ENCODE measurements at places on chromosomes 7 and 10.
A peak's percentile ranks its signal among the peaks of the same experiment; 100 is the strongest.

DNA sequence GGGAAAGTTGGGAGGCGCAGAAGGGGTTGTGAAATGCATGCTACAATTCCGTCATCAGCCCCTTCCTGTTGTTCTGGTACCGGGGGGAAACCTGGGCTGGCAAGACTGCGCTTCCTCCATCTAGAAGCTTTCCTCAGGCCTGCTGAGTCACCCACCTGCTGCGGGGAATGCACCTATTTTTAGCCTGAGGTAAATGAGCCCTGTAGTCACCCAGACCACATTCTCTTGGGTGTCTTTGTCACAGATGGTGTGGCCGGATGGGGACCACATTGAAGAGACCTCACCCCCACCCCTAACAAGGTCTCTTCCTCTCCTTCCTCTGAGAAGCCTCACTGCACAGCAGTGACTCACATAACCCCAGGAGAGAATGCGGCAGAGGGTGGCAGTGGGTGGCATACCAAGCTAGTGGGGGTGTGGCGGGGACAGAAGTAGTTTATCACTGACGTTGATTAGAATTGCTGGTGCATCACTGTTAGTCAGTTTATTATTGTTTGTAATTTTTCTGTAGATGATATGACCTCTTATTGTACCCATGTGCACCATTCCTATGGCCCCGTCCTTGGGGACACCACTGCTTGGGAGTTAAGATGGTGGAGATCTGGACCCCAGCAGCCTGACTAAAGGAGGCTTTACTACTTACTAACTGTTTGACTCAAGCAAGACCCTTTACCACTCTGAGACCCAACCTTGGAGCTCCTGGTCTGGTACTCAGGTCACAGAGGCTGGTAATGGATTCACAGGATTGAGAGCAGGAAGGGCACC is 83.0 kb upstream of the DUSP5 start:
- peak; percentile 29 for DNase-seq

DNA sequence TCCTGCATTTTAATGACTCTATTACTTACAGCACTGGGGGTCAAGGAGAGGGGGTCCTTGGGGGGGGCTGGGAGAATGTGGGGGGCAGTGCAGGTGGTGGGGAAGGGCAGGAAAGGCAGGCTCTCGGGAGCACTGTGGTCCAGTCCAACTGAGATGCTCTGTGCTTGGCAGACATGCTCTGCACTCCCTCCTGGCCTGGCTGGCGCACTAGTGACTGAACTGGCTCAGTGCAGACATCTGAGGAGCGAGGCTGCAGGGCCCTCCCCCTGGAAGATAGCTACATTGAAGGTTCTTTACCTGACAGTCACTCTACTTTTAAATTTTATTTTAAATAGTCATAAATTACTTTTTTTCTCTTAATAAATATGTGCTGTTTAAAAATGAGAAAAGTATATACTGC is 105.7 kb downstream of the NEURL1 start:
- no peak for DNase-seq

- DNase-seq = no peak
Measured at GRCh38 chr7:113000316-113001020, 86.2 kb downstream of the GPR85 start.

DNA sequence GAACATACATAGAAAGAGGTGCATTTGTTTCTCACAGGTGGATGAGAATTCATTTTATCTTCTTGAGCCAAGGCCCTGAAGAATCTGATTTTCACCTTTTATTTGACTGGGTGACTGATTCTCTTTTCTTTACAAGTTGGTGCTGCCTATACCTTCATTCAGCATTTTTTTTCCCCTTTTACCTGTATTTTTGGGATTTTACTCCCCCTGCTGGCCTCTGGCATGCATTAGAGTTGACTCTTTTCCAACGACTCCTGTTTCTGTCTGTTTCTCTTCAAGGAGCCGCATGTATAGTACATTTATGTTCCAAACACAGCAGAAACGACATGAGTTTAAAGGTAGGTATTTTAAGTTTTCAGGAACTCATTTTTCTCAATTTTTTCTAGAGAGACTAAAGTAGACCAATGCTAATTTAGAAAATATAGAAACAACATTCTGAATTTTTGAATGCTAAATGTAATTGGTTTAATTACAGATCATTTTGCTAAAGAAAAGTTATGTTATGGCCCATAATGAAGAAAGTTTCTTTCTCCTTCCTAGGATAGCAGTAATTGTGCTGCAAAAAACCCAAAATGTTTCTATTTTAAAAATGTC is 149.8 kb upstream of the HDAC9 start:
- DNase-seq = peak; percentile 73

DNA sequence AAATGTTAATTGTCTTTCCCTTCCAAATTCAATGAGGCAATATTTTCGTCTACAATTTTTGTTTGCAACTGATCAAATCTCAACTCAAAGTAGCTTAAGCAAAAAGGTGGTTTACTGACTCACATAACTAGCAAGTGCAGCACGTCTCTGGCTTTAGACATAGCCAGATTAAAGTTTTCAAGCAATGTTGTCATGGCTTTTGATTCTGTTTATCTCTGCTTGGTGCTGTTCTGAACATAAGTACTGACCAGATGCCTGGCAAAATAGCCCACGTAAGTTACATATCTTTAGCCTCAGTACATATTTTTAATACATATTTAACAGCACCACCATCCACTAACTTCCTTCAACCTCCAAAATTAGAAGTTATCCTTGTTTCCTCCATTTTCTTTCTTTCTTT is 877.9 kb downstream of the KCNMA1 start:
- no peak for DNase-seq

DNA sequence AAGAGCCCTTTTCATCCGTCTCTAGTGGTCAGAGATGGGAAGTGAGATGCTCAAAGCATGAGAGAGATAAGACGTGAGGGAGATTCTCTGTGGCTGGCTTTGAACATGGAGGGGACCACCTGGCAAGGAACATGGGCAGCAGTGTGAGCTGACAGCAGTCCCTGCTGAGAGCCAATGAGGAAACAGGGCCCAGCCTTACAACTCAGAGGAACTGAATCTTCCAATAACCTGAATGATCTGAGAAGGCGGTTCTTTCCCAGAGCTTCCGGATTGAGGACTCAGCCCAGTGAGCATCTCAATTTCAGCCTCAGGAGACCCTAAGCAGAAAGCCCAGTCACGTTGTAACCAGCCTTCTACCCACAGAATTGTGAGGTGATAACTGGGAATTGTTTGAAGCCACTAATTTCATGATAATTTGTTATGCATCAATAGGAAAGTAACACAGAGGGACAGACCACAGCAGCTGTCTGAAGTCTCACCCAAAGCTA is 33.9 kb upstream of the IKZF1 start:
- DNase-seq = no peak

DNA sequence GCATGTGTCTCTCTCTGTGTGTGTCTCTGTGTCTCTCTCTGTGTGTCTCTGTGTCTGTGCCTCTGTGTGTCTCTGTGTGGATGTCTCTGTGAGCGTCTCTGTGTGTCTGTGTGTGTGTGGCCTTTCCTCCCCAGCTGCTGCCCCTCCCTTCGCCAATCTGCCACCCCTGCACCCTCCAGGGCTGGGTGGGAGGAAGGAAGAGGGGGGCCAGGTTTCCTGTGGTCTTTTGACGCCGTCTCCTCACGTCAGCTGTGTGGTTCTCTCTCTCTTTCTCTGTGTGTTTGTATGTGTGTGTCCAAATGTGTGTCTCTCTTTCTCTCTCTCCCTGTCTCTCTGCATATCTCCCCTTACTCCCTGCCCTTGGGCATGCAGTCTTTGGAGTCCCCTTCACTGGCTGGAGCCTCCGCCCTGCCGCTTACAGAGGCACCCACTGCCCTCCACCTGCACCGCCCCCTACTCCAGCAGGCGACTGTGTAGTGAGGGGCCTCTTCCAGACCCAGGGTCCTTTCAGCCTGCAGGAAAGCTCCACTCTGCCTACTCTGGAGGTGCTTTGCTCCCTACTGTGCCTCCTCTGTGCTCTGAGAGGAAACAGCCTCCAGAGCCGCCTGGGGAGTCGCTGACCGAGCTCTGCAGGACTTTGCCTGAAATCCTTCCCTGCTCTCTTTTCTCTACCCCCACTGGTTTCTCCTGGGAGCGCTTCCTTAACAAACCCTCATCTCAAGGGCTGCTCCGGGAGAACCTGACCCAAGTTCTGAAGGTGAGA is 44.2 kb upstream of the C10orf71 start:
- no peak for DNase-seq

DNA sequence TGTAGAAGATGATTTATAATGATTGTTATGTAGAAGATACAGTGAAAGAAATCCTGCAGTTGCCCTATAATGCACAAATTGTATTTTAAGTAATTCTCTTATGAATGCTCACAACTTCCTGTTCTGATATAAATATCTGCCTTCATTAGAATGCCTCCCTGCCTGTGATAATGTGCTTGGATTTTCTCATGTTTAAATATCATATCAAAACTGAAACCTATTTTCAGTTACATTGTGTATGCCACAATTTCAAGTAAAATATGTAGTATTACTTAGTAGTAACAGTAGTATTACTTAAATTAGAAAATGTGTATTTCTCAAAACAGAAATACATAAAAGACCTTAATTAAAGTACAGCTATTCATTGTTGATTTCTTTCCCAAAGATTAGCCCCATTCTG is 41.1 kb upstream of the TFEC start:
- DNase-seq = no peak

GRCh38 chr7:49397750-49398149 is 375.7 kb upstream of the VWC2 start:
- no peak for DNase-seq

GRCh38 chr7:77464589-77464988 is 48.4 kb upstream of the GSAP start:
- DNase-seq = no peak

DNA sequence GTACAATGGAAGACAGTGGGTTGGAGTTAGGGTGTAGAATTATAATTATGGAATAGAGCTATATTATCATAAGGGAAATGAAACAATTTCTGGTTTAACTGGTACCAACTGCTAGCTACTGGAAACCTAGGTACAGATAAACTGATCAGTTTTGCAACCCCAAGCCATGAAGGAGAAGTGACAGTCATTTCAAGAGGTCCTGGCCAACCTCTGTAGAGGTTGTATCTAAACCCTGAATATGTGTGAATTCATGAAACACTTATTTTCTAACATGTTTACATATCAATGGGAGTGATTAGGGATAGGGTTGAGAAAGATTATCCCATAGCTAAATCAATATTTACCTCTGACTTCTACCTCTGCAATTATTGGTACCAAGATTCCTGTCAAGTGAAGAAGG is 29.9 kb upstream of the CC2D2B start:
- DNase-seq = no peak

GRCh38 chr7:1546274-1546908 is 9.6 kb downstream of the TMEM184A start:
- no peak for DNase-seq

GRCh38 chr10:127836966-127837365 is 55.8 kb downstream of the CLRN3 start:
- no peak for DNase-seq

- DNase-seq = peak; percentile 65
Measured at GRCh38 chr10:72353965-72354355, 759 bp downstream of the DNAJB12 start.

- peak; percentile 86 for DNase-seq
Measured at GRCh38 chr7:150955519-150956394, 22.4 kb downstream of the KCNH2 start.

- DNase-seq = peak; percentile 23
Measured at GRCh38 chr7:3028071-3028757, 15.5 kb downstream of the CARD11 start.

GRCh38 chr7:17557251-17557671 is 258.8 kb downstream of the AHR start:
- DNase-seq = no peak

DNA sequence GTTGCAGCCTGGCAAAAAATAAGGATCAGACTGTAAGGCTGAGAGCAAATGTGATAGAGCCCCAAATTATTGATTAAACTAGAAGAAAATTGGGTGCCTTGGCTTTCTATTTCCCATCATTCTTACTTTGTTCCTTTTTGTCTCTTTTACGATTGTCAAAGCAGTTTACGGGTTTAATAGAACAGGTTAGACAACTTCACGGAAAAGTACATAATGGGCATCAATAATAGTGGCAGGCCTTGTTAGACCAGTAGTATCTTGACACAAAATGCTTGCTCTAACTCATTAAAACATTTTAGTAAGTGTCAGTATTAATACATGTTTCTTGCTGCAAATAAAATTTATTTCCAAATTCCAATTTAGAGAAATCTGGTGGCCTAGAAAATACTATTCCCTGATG is 14.5 kb upstream of the GGCT start:
- DNase-seq = no peak

DNA sequence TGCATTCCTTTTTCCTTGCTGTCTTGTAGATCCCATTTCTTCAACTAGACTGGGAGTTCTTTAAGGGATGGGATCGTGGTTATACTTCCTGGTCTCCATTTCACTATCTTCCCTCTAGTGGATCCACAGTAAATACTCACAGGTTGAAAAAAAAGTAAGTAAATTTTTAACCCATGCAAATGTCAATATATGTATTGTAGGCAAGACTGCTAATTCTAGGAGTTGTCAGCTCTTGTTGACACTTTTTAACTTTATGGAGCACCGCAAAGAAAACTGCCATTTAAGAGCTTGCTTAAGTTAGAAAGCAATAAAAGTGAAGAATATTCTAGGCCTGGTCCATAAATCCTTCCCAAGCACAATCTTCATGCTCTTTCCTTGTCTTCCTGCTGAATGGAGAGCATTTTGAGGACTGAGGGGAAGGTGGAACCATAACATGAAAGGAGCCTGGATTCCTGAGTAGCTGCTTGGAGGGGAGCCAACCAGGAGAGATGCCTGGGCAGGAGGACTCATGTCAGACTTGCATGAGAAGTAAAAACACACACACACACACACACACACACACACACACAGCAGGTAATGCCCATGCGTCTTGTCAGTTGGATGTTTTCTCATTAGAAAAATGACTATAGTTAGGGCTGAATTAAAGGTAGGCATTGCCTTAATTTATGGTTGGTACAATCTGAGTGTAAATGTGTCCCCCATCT is 32.2 kb downstream of the VWA2 start:
- no peak for DNase-seq

- DNase-seq = no peak
Measured at GRCh38 chr10:66828957-66829356, 96.9 kb upstream of the LRRTM3 start.

DNA sequence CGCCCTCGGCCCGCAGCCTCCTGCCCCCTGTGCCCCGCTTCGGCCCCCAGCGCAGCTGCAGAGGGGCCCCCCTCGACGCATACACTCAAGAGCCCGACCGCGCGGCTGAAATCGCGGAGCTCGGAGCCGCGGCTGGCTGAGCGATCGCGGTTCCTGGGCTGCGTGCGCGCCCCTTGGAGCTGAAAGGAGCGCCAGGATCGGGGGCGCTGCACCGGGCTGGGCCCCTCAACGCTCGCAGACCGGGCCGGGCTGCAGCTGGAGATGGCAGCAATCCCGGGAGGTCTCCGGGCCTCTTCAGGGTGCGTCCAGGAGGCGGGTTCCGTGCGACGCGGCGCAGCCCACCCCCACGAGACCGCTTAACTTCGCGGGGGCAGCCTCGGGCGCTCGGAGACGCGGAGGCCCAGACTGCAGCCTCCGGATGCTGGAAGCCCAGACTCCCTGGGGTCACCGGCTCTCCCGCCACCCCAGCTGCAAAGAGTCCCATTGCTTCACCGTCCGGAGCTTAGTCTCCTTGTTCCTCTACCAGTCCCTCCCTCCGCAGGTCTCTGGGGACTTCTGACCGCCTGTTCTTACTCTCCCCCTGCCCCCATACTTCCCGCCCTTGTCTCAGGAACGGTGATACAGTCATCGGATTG is 73.0 kb upstream of the LRRC4 start:
- peak; percentile 54 for DNase-seq
